Activated CD4-positive, alpha-beta T cell treated with anti-CD3 and anti-CD28 coated beads, Interleukin-2, Interleukin-6, amounts not matched to agents 100 ng/mL and 50 ng/mL, durations not matched to agents 16 hours and 8 hours (primary cell): ENCODE measurements at places on chromosomes 2 and 18.

DNA sequence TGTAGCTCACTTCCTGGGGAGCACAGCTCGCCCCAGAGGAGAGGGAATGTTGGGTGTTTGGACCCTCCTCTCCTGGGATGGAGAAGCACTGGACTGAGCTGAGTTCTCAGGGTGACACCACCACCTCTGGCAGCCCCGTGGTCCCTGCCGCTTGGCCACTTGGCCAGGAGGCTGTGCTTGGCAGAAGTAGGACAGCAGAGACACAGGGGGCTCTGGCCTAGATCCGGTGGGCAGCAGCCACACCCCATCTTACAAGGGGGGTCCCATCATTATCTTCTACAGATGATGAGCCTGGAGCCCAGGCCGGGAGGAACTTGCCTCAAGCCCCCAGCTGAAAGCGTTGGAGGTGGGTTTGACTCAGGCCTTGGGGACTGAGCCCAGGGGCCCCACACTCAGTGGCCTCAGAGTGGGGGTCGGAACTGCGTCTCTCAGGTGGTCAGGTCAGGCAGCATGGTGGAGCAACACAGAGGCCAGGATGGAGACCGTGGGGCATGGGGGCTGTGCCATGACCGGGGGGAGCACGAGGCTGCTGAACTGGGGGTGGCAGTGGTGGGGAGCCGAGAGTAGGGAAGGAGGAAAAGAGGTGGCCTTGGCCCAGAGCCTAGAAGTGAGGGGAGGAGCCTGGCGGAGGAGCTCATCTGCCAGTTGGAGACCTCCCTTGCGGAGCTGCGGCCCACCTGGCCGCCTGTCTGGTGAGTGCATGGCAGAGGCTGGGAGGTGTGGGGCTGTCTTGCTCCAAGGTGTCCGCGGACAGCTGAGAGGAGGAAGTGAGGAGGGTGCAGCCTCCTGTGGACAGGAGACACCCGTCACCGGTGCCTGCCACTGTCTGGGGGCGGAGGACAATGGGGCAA lies 63.6 kb upstream of the HDAC4 start:
- no peak for DNase-seq

DNA sequence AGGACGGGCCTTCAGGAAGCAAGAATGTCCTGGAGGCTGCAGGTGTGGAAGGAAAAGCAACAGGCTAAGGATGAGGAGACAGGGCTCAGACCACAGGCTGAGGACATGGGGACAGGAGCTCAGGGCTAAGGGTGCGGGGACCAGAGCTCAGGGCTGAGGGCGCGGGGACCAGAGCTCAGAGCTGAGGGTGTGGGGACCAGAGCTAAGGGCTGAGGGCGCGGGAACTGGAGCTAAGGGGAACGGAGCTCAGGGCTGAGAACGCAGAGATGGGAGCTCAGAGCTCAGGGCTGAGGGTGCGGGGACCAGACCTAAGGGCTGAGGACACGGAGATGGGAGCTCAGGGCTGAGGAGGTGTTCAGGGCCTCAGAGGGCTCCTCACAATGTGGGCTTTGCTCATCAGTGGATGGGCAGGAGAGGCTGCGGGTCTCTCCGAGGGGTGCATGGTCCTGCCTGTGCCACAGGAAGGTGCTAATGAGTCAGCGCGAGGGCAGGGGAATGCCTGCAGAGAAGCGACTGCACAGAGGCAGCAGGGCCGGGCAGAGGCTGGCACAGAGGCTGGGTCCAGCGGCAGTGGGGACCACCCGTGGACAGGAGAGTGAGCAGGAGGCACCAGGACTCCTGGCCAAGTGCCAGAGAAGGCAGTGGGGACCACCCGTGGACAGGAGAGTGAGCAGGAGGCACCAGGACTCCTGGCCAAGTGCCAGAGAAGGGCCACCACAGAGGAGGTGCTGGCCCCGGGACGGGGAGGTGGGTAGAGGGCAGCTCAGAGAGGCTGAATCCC lies 271.7 kb downstream of the TWIST2 start:
- DNase-seq = peak; percentile 30

GRCh38 chr2:100352521-100352920 lies 30.2 kb upstream of the LONRF2 start:
- no peak for DNase-seq

GRCh38 chr18:2894131-2894840 lies 47.5 kb downstream of the EMILIN2 start:
- DNase-seq = no peak

DNA sequence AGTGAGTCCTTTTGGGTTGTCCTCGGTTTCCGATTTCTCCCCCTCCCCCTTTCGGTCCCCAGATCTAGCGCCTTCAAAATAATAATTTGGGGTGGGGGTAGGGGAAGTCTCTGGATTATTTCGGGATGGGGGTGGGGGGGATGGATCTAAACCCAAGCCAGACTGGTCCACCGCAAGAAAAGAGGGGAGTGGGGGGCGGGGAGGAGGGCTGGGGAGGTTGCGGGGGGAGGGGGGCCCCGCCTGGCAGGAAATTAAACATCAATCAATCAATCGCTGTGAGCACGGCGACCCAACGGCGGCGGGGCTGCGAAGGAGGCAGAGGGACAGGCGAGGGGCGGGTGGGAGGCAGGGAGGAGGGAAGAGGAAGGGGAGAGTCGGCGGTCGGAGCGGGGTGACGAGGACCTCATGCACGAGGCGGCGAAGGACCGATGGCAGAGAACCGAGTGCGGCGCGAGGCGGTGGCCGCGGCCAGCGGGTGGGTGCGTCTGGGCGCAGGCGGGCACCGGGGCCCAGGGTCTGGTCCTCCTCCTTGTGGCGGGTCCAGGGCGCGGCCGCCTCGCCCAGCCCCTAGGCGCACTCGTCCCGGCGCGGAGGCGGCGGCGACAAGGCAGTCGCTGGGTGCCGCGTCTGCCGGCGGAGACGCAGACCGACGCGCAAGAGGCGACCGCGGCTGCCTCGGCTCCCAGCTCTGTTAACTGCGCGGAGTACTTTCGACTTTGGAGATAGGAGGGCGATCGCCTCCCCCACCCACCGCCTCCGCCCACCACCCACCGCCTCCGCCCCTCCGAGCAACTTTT lies 468 bp upstream of the SATB2 start:
- peak; percentile 35 for DNase-seq

DNA sequence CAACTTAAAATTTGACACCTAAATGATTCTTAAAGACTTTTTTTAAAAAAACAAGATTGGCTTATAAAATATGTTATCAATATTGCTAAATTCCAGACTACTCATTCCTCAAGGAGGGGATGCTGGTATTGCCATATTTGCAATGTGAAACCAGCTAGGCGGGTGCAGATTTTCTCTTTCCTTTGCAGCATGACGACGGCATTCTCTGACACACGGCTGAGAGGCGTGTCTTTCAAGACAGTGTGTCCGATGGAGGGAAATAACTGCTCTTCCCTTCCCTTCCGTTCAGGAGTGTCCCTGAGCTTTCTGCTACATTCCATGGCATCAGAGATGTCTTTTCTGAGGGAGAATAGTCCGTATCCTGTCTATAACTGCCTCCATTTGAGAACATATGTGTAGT lies 38.2 kb upstream of the CNGA3 start:
- no peak for DNase-seq

DNA sequence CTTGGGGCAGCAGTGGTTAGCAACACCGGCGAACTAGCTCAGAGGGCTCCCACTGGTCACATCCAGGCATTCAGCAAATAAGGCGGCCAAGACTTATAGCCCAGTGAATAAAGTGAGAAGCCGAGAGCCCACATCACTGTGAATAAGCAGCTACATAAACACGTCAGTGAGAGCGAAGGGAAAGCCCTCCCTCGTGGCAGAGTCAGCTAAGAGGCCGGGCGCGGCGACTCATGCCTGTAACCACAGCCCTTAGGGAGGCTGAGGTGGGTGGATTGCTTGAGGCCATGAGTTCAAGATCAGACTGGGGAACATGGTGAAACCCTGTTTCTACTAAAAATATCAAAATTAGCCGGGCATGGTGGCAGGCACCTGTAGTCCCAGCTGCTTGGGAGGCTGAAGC lies 5.2 kb downstream of the D2HGDH start:
- DNase-seq = peak; percentile 63

DNA sequence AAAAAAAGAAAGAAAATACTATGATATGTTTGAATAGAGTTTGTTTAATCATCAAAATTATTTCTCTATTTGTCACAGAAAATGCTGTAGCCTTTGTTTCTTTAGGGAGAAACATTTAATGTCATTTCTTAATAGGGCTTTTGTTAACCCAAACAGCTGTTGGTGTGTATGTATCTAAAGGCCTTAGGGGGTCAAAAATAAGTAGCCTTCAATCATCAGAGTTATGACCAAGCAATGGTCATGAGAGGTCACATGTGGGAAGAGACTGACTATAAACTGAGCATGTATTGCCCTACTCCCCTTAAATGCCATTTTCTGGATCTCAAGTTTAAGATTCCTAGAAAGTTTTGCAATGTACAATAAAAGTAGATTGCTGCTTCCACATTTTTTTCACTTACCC lies 22.7 kb downstream of the HNMT start:
- DNase-seq = no peak

DNA sequence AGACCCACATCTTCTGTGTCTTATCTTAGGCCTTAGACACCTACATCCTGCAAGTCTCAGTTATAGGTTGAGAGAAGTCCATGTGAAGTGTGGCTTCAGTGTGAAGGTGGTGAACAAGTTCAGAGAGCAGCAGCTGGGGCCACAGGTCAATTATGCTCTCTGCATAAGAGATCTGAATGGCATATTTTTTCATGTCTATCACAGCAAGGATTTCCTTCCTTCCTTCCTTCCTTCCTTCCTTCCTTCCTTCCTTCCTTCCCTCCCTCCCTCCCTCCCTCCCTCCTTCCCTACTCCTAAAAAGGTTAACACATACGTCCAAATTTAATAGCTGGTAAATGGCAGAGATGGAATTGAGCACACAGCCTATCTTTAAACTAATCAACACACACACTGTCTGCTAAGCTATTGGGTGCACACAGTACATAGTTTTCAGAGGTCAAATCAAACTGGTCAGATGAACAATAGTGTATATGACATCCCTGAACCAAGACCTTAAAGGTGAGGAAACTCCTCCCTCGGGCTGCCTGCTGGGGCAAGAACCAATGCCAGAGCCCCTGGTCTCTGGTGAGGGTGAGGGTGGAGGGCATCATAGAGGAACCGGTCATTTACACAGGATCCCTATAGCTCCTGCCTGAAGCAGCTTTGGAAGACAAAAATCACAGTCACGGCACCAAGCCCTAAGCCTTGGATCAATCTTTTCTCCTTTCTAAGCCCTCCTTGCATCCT lies 240.9 kb downstream of the ICOS start:
- no peak for DNase-seq

DNA sequence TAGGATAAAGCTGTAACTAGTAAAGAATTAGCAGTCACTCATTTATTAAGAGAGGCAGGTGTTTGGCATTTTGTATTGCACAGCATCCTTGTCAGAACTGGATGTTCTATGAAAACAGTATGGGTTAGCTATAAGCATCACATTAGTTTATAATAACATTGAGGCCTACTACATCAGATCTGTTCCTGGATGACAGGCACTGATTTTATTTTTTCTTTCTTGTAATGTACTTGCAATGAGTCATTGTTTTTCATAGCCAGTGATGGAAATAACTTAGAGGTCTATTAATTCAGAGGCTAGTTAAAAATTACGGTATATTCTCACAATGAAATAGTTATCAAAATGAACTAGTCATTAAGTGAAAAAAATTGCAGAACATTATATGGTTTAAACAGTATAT lies 13.0 kb upstream of the RMDN2 start:
- no peak for DNase-seq

DNA sequence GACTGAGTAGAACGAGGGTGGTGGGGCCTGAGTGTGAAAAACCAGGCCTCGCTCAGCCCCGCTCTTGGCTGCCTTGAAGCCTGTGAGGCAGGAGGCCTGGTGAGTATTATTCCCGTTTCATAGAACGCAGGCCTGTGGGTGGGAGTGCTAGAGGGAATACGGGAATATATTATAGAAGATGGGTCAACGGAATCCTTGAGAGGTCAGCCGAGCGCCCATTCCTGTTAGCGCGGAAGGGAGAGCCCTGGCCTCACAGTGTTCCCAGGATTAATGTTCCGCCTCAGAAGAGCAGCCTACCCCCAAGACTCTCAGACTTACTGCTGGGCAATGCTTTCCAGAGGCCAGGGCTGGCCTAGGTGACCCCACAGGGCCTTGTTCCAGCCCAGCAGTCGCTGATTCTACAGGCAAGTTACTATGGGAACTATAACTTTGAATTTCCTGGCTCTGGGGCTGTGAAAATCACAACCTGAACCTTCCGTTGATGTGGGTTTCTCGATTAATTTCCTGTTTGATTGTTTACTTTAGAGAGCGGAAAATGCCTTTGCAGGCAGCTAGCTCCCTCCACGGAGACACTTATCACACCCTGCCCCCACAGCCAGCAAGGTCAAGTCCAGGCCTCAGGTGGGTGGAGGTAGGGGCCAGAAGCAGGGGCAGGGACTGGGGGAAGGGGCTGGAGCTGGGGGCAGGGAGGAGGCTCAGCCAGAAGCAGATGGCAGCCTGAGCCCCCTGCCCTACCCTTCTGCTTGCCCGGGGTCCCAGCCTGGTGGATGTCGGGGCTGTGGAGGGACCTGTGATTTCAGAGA lies 108.3 kb downstream of the SMAD7 start:
- DNase-seq = peak; percentile 74

DNA sequence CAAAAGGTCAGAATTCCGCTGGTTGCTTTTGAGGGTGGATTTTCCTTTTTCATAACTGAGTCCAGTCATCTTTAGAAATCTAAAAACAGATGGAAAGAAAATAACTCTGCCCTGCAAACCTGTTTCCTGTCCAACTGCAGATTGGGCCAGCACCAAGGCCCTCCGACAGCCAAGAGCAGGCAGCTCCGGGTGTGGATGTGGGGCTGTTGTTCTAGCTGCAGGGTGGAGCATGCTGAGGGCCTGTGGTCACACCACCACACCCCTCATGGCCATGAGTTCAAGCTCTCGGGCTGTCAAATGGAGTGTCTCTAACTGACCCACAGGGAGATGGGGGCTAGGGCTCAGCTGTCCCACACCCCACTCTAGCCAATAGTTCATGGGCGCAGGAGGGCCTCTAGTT lies 69.3 kb upstream of the BZW1 start:
- DNase-seq = no peak

- peak; percentile 29 for DNase-seq
Observed at GRCh38 chr2:36359067-36359466, 3.5 kb downstream of the CRIM1 start.
